ENCODE measurements at places on chromosomes 5 and 9. TPM values are rescaled to one million over a fixed set of nuclear protein-coding genes. Genes with fewer than 3 reads are reported as not detected.

DNA sequence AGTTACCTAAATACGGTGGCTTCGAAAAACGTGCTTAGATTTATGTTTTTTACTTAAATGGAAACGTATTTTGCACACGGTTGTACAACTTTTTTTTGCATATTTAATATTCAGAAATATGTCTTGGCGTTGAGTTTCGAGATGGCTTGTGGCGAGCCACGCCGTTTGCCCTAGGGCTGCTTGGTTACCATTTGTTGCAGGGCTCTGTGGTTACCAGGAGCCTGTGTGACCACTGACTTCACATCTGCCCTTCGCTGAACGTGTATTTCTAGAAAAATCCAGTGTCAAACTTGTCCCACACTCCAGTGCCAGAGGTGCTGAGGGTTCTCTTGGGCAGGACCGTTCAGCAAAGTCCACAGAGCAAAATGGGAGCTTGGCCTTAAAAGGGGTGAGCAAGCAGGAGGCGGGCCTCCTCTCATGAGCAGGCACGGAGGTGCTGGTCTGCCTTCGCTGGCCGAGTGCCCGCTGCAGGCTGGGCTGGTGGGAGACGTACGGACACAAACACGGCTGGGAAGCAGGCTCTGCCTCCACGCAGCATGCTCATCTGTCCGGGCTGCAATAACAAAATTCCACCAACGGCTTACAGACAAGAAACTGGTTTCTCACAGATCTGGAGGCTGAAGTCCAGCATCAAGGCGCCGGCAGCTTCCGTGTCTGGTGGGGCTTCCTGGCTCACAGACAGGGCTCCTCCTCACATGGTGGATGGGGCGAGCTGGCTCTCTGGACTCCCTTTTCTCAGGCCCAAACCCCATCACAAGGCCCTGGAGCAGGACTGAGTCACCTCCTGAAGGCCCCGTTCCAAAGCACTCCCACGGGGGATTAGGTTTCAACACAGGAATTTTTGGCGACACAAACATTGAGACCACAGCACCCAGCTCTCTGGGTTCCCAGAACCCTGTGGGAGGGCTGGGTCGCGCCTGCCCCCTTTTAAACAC lies 5.4 kb downstream of the MRPL36 start:
- DNase-seq, result peak; percentile 83

ECSCR gene
- total RNA-seq, result 67.7 TPM

GRCh38 chr5:122755783-122756182 lies 19.1 kb upstream of the SNX2 start:
- DNase-seq, result no peak

PCDHB9 gene
- not detected for total RNA-seq

DNA sequence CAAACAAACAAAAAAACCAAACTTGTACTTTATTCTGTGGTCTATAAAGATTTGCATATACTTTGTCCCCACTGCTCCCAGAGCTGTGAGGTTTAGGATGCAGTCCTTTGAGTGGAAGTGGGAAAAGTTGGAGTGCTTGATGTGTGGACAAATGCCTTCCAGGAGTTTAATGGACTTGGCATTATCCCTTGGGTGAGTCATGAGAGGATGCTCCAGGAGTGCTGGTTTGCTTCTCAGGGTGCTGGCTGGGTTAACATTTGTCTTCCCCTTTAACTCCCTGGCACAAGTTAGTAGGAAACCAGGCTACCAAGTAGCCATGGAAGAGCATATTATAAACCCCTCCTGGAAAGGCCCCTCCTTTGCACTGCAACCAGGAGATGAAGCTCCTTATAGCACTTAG lies 417.4 kb upstream of the RIOK2 start:
- peak; percentile 20 for DNase-seq

GABRP gene
- total RNA-seq, result not detected

- DNase-seq, result no peak
These were observed 76.5 kb downstream of the SLC1A1 start for GRCh38 chr9:4566806-4567205.
